Stimulated activated CD4-positive, alpha-beta T cell treated with anti-CD3 and anti-CD28 coated beads, TNF-alpha, amount 100 ng/mL, for 24 hours (primary cell): ENCODE measurements at places on chromosomes 4 and X.

DNA sequence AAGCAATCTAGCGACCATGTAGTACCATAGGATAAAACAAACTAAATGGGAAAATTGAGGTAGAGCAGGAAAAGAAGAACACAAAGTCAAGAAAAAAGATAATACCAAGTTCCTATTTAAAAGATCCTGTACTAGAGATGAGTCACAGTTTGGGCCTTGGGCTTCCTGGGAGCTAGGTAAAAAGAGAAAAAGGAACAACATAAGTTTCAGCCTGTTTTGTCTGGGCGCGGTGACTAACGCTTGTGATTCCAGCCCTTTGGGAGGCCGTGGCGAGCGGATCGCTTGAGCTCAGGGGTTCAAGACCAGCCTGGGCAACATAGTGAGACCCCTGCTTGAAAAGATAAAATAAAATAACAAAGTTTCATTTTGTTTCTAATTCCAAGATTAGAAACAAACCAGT lies 14.0 kb upstream of the TMEM156 start:
- no peak for DNase-seq

DNA sequence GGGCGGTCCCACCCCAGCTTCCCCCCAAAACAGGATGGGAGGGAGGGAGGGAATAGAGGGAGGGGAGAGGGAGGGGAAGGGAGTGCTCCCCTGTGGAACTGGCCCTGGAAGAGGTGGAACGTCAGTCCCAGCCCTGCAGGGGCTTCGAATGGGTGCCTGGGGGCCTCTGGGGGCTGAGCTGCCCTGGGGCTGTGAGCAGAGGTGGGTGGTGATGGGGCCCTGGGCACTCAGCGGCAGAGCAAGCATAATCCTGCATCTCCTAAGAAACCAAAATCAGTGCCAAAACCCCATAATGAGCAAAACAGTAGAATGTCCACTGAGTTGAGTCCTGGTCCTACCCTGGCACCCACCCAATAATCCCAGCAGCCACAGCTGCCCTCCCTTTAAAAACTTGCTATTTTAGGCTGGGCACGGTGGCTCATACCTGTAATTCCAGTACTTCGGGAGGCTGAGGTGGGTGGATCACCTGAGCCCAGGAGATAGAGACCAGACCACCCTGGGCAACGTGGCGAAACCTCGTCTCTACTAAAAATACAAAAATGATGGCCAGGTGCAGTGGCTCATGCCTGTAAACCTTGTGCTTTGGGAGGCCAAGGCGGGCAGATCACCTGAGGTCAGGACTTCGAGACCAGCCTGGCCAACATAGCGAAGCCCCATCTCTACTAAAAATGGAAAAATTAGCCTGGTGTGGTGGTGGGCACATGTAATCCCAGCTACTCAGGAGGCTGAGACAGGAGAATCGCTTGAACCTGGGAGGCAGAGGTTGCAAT lies 11.1 kb downstream of the DOK7 start:
- DNase-seq = no peak

DNA sequence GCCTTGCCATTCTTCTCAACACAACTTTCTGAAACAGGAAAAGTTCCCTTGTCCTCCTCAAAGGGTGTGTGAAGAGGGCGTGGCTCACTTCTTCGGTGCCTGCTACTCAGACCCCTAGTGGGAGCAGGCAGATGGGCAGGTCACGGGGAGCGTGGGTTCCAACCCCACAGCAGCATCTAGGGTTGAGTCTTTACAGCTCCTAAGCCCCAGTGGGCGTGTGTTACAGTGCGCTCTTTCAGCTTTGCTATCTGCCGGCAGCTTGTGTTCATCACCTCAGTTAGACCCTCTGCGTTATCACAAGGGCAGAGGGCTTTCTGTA lies 57.5 kb upstream of the KLF3 start:
- DNase-seq = no peak

DNA sequence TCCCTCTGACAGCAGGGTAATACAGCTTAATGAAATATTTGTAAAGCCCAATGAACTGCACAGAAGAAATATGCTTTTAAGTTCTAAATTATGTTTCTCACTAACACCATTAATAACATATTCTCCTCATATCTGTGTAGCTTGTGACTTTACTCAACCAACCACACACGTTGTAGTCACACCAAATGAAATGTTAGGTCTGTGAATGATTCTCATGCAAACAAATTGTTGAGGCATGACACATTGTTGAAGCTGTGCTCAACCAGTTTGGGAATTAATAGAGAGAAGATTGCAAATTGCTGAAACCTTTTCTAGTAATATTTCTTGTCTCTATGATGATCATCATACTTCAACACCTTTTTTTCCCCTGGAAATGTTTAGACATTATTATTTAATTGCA lies 645.9 kb downstream of the PCDH7 start:
- no peak for DNase-seq

GRCh38 chr4:179582164-179582905 lies 2140.1 kb upstream of the AGA start:
- no peak for DNase-seq

DNA sequence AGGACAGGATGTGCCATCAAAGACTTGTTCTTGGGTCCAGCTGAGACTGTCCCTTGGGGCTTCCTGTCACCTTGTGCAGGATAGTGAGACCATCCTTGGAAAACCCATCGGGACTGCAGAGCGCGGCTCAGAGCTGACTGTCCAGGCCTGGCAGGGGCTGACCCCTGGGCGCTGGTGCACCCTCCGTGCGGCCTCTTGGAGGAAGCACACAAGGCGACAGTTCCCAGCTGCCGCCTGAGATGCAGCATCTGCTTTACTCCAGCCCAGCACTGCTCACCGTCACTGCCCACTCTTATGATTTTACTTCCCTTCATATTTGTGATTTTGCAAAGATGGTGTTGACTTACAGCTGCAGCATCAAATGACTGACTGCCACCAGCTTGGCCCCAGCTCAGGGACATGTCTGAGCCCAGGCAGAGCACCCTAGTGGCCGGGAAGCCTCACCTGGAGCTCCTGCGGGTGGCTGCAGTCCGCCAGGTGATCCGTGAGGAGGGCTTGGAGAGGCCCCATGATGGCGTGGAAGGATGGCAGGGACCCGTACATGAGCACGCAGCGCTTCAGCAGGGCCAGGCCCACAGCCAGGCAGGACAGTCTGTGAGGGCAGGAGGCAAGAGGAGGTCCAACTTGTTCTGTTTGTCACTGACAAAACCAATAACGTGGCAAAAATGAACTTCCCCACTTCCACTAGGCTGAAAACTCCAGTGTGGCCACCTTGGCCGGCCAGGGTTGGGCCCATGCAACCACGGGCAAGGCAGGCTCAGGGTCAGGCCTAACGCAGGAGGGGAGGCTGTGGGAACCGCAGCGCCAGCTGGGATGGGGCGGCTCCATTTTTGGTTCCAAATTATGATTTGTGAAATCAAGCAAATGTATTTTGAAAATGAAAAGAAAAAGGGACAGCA lies 21.8 kb downstream of the NOP14 start:
- no peak for DNase-seq

DNA sequence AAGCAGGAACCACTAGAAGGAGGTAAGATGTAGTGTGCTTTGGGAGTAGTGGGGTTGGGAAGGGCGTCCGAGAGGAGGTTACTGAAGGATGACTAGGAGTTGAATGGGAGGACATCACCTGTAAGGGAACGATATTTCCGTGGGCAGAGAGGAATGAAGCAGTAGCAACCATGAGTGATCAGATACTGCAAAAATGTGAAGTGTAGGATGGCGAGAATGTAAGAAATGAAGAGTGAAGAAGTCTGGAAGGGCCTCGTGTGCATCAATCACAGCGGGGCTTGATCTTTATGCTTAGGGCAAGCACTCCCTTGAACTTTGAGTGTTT lies 594 bp downstream of the MSMO1 start:
- no peak for DNase-seq

DNA sequence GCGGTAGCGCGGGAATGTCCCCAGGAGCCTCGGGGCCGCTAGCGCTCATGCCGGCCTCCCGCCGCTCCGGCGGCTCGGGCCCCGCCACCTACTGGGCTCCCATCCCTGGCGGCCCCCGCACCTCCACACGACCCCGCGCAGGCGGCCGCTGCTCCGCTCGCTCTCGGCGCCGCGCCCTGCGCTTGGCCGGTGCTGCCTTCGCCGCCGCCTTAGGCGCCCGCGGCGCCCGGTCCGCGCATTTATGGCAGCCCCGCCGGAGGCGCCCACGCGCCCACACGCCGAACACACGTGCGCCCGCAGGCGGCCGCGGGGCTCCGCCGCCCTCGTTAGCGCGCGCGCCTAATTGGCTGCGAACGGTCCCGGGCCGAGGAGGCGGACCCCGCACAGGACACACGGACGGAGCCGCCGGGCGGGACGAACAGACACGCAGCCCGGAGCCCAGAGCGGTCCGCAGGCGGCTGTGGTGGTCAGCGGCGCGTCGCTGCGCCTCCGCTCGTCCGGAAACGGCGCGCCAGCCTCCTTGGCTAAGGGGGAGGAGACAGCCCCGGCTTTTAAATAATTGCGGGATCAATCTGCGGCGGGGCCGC lies at the start of gene NKX1-1:
NKX1-1 (minus strand) TSS at position 49 of the 587 bp plus-strand sequence; CDS start at position 49, 0 bp downstream.
- no peak for DNase-seq

DNA sequence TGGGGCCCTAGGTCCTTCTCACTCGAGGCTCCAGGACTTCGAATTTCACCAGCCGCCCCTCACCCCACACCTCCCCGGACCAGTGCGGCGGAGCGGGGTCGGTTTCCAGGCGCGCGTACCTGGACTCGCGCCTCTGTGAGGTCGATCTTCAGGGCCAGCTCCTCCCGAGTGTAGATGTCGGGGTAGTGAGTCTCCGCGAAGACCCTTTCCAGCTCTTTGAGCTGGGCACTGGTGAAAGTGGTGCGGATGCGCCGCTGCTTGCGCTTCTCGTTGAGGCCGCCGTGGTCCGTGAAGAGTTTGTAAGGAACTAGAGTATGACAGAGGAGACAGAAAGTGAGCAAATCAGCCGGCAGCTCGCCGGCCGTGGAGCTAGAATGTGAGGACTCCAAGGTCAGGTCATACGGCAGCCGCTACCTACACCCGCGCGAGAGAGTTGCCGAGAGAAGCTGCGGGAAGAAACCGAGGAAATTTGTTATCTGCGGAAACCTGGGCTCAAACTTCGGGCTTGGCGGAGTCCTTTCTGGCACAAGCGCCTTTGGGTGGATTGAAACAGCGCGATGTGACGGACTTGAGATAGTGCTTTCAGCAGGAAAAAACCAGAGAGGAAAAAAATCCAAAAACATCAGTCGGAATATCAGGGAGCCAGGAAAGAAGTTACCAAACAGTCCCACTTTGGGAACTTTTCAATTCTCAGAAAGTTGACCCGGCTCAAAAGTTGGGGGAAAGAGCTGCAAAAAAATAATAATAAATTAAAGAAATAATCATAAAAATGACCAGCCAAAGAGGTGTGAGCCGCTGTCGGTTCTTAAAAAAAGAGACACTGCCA lies 1.1 kb downstream of the PHOX2B start:
- no peak for DNase-seq
